Stimulated activated CD8-positive, alpha-beta memory T cell treated with anti-CD3 and anti-CD28 coated beads, Interleukin-15, amount 100 ng/mL, for 1 hour (primary cell): ENCODE measurements at places on chromosomes 6 and 20.

GRCh38 chr20:37111926-37112455, 16.2 kb upstream of the RBL1 start:
- DNase-seq, result no peak

GRCh38 chr6:113184736-113185135, 672.4 kb upstream of the MARCKS start:
- DNase-seq, result no peak

DNA sequence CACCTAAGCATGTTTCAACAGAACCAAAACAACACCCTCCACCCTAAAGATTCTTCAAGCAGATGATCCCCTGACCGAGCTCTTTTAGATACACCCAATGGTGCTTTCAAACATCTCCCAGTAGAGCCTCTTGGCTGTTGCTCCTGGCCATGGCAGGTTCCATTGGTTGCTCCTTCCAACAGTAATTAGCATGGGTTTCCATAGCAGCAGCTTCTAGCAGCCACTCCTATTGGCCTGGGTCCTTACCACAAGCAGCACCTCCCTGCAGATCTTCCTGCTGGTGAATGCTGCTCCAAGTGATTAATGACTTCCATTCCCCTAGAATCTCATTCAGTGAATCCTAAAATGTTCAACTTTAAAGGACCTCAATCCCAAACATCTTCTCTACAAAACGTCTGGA, 13.9 kb downstream of the CCN2 start:
- no peak for DNase-seq

- DNase-seq, result no peak
Measured at GRCh38 chr6:71124340-71124739, 164.3 kb upstream of the OGFRL1 start.

DNA sequence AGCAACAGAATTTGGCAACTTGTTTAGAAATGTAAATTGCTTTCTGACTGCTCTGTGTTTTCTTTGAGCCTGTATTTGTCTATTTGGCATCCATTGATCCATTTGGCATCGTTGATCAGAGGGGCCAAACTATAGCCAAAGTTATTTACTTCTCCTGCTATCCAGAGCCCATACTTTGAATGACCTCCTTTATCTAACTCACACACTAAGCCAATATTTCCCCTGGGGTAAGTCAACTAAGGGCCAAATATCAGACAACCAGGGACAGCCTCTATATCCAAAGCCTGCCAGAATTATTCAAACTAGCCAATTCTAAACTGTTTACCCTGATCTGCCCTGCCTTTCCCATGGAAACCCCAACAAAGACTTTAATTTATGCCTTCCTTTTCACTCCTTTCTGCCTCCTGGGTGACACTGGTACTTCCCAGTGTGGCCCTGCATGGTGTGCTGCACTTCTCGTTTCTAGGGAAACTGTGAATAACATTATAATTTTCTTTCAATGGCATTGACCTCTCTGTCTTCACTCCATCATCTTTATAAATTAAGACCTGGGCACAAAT, 19.8 kb upstream of the ZNF184 start:
- no peak for DNase-seq

GRCh38 chr20:47178277-47178676, 178.2 kb downstream of the ZMYND8 start:
- no peak for DNase-seq

DNA sequence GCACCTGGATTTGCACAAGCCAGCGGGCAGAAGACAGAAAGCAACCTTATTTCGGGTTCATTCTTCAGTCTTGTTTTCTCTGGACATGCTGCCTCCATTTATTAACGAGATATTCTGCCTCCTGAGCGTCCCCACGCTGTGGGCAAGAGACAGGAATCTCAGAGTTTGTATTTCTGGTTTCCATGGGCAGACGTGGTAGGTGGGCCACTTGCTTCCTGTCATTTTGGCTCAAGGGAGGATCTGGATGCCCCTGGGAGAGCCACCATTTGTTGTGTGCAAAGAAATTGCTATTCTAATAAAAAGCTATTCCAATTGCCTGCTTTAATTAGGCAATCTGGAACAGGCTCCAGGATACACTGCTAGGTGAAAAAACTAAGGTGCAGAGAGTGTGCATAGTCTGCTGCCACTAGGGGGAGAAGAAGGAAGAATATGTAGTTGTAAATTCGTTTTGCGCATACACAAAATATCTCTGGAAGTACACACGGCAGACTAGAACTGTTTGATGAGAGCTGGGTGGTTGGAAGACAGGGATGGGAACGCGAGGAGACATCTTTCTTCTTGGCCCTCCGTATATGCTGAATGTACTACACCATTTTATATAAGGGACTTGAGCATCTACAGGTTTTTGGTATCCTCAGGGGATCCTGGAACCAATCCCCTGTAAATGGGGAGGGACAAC, 30.1 kb upstream of the SLC16A10 start:
- no peak for DNase-seq

DNA sequence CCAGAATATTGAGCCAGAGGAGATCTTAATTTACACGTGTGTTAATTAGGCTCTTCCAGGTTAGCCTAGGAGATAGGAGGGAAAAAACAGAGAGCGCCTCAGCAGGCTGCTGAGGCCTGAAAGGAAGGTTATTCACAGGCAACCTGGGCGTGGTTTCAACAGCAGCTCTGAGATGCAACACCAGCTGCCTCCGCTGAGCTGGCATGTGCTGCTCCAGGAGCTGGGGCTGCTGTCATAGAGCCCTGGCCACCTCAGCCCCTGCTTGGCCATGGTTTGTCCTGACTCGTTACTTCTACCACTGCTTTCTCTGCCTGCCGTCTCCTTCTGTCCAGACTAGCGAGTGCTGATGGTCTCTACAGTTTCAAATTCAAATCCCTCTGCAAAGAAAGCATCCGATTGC, 32.4 kb upstream of the RPP40 start:
- DNase-seq, result no peak

DNA sequence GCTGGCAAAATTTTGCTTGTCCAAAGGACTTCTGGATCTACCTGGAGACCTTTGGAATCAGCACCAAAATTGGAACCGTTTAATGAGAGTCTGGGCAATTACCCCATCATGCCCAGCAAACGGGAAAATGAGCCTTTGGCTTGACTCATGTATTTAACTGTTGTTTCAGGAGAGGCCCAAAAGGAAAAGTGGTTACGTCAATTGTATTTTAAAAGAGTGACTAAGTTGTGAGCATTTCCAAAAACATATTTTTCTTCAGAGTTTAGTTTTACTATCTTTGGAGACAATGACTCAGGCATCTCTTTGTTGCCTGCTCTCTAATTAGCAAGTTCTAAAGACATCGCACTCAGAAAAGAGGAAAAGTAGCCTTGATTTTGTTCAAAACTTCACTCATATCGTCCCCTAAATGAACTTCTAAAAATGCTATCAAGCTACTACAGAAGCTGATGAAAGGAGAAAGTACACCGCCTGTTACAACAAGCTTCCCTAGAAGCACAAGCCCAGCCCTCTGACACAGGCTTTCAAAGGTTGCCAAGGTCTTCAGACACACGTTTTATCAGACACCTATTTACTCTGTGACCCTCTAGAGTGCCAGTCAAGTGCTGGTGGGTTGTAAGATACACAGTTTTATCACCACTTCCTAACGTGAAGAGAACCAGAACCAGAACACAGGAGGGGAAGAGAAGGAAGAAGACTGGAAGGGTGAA, 146.2 kb downstream of the TBX18 start:
- DNase-seq, result no peak

DNA sequence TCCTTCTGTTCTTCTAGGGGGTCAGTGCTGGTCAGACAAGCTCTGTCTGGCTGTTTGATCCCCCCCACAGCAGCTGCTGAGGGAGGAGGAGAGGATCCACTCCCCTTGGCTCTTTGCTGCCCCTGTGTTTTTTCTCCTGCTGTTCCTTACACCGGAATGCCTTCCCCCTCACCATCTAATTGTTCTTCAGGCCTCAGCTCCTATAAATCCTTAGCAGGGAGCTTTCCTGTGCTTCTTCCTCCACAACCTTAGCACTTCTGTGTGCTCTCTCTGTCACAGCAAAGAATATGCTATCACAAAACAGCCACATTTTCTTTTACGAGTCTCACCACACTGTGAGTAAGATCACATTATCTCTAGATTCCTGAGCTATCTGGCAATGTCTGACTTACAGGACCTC, 196.6 kb downstream of the OTOR start:
- DNase-seq, result no peak

DNA sequence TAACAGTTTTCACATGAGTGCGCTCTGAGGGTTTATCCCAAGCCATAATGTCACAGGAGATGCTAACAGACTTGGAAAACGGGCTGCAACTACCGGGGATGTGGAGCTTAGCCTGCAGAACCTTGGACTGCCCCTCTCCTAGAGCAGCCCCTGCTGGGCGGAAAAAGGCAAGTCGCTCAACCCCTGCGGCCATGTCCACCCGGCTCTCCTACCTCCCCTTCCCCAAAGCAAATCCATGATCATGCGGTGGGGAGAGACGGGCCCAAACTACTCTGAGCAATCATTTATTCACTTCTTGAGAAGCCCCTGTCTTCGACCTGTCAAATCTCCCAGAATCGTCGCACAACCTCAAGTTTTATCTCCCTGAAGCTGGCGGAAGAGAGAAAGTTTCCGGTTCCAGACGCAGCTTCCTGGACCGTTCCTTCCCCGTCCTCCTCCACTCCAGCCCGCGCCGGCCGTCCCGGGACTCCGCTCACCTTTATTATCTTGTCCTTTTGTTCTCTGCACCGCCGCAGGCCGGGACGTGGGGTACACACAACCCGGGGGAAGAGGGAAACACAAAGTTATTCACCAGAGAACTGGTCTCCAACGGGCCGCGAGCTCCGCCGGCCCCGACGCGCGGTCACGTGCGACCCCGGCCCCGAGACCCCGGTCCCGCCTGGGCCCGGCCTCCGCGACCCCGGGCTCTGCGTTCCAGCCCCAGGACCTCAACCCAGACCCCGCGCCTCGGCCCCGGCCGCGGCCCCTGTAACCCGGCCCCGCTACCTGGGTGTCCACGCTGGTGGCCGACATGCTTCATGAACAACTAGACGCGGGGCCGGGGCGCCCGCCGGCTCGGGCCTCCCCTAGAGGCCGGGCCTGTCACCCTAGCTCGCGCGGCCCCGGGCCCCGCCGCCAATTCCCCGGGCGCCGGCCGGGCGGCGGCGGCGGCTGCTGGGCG, 560 bp downstream of the YTHDF1 start:
- DNase-seq, result no peak

- DNase-seq, result no peak
Measured at GRCh38 chr20:17749978-17750721, 50.4 kb downstream of the BANF2 start.

DNA sequence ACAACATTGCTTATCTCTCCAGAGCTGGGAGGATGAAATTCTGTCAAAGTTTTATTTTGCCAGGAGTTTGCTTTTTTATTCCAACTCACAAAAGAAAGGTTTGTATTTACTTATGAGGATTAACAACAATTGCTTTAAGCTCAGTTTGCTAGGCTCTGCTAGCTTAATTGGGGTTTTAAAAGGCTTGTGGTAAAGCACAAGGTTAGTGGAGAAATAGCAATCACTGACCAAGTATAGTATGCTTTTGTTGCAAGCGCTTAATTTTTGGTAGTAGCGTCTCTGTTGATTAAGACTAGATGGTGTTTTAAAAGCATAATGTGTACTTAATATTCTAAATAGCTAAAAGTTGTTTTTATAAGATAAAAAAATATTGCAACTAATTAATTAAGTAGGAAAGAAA, 45.7 kb downstream of the TINAG start:
- DNase-seq, result no peak

DNA sequence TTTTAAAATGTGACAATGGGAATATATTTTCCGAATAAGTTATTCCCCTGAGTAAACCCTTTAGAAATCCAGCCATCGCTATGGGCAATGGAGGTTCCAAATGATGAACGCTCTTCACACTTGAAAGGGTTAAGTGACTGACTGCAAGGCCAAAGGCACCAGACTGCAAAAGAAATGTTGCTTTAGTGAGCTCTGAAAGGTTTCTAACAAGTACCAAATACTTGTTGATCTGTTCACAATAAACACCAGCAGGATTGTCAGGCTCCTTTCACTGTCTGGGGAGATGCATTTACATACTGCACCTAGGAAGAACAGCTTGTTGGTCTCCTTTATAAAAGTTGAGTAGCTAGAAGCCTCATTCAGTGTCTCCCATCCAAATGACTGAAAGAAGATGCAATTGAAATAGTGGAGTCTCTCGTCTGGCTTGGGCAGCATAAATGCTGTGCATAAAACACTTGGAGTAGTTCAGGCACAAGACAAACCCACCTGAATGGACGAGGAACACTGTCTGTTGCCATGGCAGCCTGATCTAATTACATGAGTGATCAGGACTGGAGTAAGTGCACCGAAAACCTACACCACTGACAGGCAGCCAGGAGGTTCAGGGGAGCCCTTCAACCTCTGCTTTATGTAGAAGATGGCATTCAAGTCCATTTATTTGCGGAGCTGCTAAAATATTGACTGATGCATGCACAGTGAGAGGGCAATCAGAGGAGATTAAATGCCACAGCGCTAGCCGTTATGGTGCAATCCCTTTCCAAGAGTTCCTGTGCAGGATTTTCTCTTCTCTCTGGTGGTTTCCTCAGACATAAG, 2.9 kb downstream of the ATXN1 start:
- DNase-seq, result no peak

- no peak for DNase-seq
Measured at GRCh38 chr6:35166520-35166919, 25.4 kb upstream of the TCP11 start.
